A549 treated with CpdA at 1 μM for 4 hours (cell line): ENCODE measurements at places on chromosomes 16 and 17. TPM values are rescaled to one million over a fixed set of nuclear protein-coding genes. Genes with fewer than 3 reads are reported as not detected.

Gene SEZ6L2
- 16.5 to 25.6 TPM (median 21.2 TPM) in 5 replicates for total RNA-seq

Gene CCL8
- not detected in 5 replicates for total RNA-seq

Gene ARRB2
- 52.6 to 70.1 TPM (median 59.6 TPM) in 5 replicates for total RNA-seq

Gene FOXO3B
- total RNA-seq: 3.4 to 5.3 TPM (median 4.9 TPM) in 5 replicates

Gene TUBB3
- 177 to 263 TPM (median 233 TPM) in 5 replicates for total RNA-seq

Gene EVPLL
- total RNA-seq: not detected in 5 replicates

Gene CLDN7
- 0.54 to 0.90 TPM (median 0.62 TPM) in 5 replicates for total RNA-seq

Gene TMEM101
- total RNA-seq: 23.1 to 34.5 TPM (median 32.4 TPM) in 5 replicates

Gene ITGAD
- total RNA-seq: 0.02 to 0.15 TPM in 2 of 5 replicates, not detected in the others

Gene C1QL1
- 14.5 to 33.6 TPM (median 29.8 TPM) in 5 replicates for total RNA-seq

Gene ST6GALNAC2
- 0.22 to 0.61 TPM (median 0.47 TPM) in 5 replicates for total RNA-seq

Gene ABCC11
- 0.03 to 0.28 TPM (median 0.09 TPM) in 4 of 5 replicates, not detected in the other for total RNA-seq

Gene PRRT2
- total RNA-seq: 0.26 to 0.54 TPM (median 0.46 TPM) in 5 replicates

Gene UMOD
- not detected in 5 replicates for total RNA-seq

Gene LPO
- not detected in 5 replicates for total RNA-seq

Gene HSD17B2
- not detected in 5 replicates for total RNA-seq

Gene CTDNEP1
- 214 to 254 TPM (median 242 TPM) in 5 replicates for total RNA-seq

Gene SLC47A2
- total RNA-seq: 0.06 to 0.16 TPM (median 0.14 TPM) in 5 replicates

Gene SLC25A11
- 54.1 to 83.4 TPM (median 76.5 TPM) in 5 replicates for total RNA-seq

Gene KRTAP17-1
- total RNA-seq: not detected in 5 replicates

Gene METTL22
- 20.4 to 25.2 TPM (median 22.6 TPM) in 5 replicates for total RNA-seq

Gene IRX3
- 3.2 to 4.8 TPM (median 4.4 TPM) in 5 replicates for total RNA-seq

Gene EME1
- total RNA-seq: 14.7 to 16.8 TPM (median 15.6 TPM) in 5 replicates

Gene PTGES3L
- total RNA-seq: 0.55 to 0.99 TPM (median 0.84 TPM) in 5 replicates
